RPMI8226 (cell line): ENCODE measurements at places on chromosomes 6 and 20.

- no peak for DNase-seq
These were observed 73.7 kb downstream of the GMDS start for GRCh38 chr6:2171728-2172127.

GRCh38 chr6:41560431-41561192 lies 14.4 kb downstream of the FOXP4 start:
- no peak for DNase-seq

GRCh38 chr20:9218531-9218961 lies 149.7 kb downstream of the PLCB4 start:
- DNase-seq, result no peak

- DNase-seq, result no peak
These were observed 72.5 kb downstream of the PTPN1 start for GRCh38 chr20:50582591-50583234.

DNA sequence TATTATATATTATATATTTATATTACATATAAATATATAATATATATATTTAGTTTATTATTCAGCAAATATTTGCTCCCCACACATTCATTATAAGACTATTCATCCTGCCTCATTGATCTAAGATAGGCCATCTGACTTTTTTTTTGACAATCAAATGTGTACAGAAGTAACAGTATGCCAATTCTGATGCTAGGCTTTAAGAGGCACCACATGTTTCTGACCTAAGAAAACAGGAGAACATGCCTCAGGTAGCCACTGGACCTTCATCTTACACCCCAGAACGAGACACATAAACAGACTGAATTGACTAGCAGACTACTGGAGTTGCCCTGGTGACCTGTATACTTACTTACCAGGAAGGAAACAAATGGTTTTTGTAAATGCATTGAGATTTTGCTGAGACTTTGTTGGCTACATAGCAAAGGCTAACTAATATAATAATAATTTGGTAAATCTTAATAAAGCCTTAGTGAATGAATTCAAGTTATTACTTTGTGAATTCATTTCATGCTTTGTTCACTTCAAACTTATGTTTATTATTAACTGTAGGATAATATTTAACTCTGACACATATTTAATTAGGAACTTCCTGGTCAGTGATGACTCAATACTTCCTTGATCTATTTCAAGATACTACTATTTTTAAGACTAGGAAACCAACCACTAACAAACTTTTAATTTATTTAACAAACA lies 13.4 kb upstream of the MYO6 start:
- no peak for DNase-seq

DNA sequence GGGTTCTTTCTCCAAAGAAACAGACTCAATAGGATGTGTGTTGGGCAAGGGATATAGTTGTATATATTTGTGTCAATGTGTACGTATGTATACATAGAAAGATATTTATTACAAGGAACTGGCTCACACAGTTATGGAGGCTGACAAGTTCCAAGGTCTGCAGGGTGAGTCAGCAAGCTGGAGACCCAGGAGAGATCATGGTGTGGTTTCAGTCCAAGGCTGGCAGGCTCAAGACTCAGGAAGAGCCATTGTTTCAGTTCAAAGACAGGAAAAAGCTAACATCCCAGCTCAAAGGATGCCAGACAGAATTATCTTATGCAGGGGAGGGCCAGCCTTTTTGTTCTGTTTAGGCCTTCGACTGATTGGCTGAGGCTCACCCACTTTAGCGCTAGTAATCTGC lies 89.9 kb upstream of the RALGAPA2 start:
- no peak for DNase-seq

DNA sequence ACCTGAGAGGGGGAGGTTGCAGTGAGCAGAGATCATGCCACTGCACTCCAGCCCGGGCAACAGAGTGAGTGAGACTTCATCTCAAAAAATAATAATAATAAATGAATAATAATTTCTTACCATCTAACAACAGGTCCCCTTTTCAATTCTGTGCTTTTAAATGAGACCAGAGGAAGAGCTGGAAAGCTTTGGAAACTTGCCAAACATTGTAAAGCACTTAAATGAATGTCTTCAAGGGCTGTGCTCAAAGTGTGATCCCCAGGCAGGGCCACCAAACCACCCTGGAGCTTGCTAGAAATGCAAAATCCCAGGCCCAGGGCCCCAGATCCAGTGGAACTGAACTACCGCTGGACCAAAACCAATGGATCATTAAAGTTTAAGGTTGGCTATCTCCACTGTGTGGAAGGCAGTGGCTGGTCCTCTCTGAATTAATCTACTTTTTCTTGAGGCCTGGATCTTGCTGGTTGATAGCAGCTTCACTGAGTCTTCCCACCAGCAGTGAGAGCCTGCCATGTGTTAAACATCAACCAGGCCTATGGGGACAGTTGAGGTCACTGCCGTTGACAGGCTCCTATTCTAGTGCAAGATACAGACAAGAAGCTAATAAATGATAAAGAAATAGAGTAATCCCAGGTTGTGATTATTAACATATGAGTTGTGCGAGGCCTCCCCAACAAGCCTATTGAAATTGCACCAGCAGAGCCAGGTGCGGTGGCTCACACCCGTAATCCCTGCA lies 23.7 kb upstream of the TFAP2C start:
- no peak for DNase-seq

DNA sequence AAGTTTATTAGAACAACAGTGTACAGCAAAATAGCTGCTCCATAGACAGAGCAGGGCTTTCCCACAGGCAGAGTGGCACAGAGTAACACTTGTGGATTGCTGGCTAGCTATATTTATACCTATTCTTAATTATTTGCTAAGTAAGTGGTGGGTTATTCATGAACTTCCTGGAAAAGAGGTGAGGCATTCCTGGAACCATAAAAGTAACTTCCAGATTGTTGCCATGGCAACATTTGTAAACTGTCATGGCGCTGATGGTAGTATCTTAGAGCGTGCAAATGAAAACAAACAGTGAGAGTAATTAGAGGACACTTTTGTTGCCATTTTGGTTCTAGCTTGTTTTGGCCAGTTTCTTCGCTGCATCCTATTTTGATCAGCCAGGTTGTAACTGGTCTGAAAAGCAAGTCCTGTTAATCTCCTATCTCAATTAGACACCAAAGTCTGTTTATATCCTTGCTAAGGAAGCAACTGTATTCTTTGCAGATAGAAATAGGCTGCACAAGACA lies 23.9 kb downstream of the DEFB114 start:
- DNase-seq, result no peak
